ENCODE measurements at places on chromosomes 2 and 18.

DNA sequence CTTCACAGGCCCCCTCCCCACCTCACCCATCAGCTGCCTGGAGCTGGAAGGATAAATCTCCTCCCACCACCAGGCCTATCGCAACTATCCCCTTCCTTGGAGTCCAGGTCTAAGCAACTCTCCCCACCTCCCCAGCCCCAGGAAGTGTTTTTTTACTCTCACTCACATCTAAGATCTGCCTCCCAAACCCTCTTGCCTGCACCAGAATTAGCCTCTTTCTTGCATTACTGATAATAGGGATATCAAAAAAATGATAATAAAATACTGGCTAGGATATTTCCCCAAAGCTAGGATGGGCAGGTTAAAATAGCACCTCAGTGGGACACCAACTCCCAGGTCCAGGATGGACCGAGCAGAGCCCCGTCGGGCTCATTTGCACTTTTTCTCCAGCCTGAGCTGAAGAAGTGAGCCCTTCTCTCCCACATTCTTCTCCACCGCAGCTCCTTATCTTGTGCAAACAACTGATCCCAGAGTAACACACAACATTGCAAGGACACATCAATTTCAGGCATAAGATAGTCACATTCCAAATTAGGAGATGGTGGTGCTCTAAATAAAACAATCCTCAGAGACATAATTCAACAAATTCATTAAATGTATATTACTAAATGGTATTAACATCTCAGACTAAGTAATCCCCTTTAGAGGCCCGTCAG, 17.7 kb upstream of the CIB4 start:
- DNase-seq, result no peak

DNA sequence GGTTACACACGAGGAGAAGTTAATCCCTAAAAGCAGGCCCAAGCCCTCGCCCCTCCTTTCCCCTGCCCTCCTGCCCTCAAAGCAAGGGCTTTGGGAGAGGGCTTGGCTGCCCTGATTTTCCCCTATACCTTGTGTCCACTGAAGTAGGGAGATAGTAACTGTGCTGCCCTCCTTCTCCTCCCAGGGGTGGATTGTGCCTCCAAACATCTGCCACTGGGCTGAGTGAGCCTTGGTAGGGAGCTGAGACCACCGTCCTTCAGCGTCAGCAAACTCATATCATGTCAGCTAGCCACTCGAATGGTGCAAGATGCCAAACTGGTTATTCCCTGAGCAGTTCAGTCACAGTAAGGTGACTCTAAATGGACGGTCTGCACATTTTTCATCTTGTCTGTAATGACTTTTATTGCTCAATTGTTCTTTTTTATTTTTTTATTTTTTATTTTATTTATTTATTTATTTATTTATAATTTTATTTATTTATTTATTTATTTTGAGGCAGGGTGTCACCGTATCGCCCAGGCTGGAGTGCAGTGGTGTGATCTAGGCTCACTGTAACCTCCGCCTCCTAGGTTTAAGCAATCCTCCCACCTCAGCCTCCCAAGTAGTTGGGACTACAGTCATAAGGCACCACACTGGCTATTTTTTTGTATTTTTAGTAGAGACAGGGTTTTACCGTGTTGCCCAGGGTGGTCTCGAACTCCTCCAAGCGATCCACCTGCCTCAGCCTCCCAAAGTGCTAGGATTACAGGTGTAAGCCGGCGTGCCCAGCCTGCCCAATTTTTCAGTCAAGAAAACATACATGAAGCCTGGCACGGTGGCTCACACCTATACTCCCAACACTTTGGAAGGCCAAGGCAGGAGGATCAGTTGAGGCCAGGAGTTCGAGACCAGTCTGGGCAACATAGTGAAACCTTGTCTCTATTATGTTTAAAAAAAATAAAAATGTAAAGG, 8.7 kb downstream of the PCBP1 start:
- no peak for DNase-seq

DNA sequence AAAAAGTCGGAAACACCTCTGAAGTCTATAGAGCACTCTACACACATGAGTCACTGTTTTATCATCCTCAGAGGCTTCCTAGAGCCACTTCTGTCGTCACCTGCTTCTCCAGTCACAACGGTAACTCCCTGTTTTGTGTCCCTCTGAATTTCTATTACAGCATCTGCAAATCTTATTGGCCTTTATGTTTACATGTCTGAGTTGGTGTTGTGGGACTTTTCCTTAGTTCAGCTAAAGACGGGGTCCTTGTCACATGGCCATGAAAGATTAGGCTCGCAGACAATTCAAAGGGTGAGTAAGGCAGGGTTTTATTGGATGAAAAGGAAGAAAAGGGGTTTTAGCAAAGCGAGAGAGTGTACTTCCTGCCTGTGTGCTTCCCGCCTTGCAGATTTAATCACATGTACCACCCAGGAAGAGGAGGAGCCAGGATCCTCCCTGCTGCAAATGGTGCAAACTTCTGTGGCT, 185.6 kb downstream of the LPIN1 start:
- DNase-seq, result no peak

GRCh38 chr2:31467426-31467825, 52.9 kb upstream of the XDH start:
- DNase-seq, result no peak

- no peak for DNase-seq
These were observed 5.0 kb upstream of the CNGA3 start for GRCh38 chr2:98341241-98341640.

DNA sequence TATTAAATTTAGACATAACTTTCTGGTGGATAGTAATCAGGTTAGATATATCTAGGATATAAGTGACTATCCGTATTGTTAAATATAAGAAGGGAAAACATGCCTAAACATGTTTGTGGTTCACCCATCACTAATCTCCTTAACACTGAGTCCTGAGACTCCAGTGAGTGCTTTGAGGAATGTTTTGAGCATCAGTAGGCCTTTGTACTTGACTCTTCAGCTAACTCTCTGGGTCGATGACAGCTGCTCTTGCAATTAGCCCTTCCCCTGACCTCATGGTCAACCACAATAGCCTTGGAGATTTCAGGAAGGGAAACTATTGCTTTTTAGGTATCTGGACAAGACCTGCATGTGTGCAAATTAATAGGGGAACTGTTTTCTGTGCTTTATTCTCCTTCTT, 716.8 kb downstream of the EPHA4 start:
- DNase-seq, result no peak

DNA sequence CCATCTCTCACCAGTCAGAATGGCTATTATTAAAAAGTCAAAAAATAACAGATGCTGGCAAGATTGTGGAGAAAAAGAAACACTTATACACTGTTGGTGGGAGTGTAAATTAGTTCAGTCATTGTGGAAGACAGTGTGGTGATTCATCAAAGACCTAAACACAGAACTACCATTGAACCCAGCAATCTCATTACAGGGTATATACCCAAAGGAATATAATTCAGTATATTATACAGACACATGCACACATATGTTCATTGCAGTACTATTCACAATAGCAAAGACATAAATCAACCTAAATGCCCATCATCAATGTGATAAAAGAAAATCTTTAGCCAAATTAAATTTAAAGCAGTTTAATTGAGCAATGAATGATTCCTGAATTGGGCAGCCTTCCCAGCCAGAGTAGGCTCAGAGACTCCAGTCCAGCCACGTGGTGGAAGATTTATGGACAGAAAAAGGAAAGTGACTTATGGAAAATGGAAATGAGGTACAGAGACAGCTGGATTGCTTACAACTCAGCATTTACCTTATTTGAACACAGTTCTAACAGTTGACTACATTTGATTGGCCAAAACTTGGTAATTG, 377.1 kb upstream of the SLC39A10 start:
- no peak for DNase-seq

DNA sequence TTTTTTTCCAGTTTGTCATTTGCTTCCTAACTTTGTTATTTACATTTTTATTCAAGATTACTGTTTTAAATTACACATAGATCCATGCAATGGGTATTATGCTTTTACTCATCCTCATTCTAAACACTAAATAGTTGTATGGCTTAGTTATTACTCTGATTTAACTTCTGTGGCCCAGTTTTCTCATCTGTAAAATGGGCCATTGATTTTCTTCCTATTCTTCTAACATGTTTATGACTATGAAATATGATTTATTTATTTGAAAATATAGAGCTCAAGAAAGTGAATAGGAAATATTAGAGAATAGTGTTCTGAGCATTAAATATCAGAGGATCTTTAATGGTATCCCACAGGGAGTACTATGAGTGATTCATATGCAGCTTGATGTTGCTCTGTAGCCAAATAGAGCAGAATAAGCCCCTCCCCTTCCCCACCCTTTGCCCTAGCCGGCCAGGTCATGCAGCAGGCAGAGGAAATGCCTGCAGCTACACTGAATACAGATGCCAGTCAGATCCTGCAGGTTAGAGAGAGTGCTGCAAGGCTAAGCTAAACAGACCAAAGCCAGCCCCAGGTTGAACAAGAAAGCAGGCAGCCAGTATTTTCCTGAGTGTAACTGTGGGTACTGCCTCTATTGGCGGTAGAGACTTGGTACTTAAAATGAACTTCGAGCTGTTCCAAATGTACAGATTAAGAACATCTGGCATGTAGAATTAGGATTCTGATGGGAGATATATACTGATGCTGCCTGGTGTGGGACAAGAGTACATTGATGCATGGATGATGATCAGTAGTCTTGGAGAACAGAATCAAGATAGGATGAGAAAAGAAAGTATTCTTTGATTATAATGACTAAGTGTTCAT, 11.7 kb upstream of the ACYP2 start:
- no peak for DNase-seq

- no peak for DNase-seq
These were observed 323.2 kb downstream of the CYP26B1 start for GRCh38 chr2:71824436-71824835.

GRCh38 chr2:96143231-96143847, 1.9 kb downstream of the DUSP2 start:
- peak; percentile 34 for DNase-seq

DNA sequence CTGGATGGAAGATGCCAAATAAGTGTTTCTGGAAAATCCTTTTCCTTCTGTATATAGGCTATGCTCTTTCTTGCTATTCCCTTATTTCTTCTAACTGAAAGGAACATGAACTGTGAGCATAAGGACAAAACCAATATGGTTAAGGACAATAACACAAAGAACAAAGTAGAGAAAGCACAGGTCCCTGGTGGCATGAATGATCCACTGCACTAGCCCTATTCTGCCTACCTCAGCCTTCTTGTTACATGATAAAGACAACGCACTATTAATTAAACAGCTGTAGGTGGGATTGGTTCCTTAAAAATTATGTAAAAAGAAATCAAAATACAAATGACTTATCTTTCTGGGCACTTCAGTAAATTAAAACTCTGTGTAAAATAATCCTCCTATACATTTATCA, 1.9 kb upstream of the WDR75 start:
- no peak for DNase-seq

- DNase-seq, result peak; percentile 54
These were observed 401.2 kb downstream of the GALR1 start for GRCh38 chr18:77650799-77651385.

GRCh38 chr2:27973592-27973991, 83.1 kb downstream of the BABAM2 start:
- no peak for DNase-seq

- DNase-seq, result no peak
These were observed 189.4 kb upstream of the RND3 start for GRCh38 chr2:150676747-150677383.

DNA sequence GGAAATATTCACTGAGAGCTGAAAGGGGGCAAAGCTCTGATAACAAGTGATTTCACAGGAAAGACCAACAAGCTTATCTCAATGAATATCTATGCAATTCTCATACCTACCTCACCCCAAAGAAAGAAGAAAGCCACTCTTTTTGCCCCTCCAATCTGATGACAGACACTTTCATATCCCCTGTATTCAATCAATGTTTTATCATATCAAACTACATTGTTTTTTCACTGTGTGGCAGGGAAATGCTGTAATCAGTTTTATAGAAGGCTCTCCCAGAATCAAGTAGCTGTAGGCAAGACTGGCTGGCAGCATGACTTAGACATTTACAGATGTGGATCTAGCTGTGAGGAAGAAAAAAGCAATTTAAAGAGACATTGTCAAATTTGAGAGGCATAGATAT, 81.3 kb upstream of the PIK3C3 start:
- DNase-seq, result no peak

- no peak for DNase-seq
These were observed 89.7 kb upstream of the GCFC2 start for GRCh38 chr2:75800456-75800855.

- DNase-seq, result no peak
These were observed 511.2 kb downstream of the TSN start for GRCh38 chr2:122266636-122267035.

GRCh38 chr2:27076323-27076722, 2.1 kb upstream of the EMILIN1 start:
- no peak for DNase-seq

DNA sequence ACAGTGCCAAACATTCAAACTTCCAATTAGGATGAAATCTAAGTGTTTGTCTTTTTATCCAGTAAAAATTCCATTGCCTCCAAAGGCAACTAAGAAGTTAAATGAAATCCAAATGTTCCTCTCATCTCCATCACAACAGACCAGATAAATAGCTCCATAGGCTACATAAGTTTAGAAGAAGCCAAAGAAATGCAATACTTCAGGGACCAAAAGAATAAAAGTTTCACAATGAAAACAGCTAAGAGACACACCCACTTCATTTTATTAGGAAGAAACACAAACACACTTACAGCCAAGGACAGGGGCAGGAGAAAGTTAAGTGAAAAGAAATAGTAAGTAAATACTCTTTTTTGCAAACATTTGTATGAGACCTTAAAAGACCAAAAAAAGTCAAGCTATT, 88.5 kb upstream of the CCDC150 start:
- DNase-seq, result no peak

DNA sequence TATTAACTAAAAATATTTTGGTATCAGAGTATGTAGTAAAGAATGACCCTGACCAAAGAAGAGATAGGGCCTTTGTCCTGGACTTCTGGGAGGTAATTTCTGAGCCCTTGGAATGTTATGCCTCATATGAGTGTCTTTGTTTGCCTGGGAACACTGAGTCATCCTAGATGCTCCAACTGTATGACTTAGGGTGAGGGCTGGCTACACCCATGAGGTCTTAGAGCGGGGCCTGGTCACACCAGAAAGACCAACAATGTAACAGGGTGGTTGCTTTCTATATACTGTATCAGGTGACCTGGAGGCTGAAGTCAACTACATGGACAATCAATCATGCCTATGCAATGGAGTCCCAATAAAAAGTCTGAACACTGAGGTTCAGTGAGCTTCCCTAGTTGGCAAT, 253.1 kb downstream of the MBD2 start:
- no peak for DNase-seq

DNA sequence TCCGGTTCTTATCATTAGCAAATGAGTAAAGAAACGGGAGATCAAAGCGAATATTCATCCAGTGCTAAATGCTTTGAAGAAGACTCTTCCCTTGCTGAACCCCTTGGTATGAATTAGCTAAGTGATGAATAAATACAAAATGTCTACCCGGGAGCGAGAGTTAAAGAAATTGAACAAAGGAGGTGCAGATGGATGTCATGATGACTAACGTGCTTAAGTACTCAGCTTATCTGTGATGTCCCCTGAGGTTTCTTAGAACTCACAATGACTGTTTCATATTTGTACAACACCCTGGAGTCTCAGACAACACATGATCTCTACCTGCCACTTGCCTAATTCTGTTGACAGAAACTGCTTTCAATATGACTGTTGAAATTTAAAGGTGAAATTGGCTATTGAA, 148.5 kb downstream of the TMEM200C start:
- DNase-seq, result no peak

Data from stimulated activated CD4-positive, alpha-beta T cell treated with anti-CD3 and anti-CD28 coated beads, Interleukin-12 subunit alpha, Interleukin-12 subunit beta, amount 100 ng/mL, for 24 hours (primary cell).